ENCODE measurements at places on chromosomes 5 and 9. TPM values are rescaled to one million over a fixed set of nuclear protein-coding genes. Genes with fewer than 3 reads are reported as not detected.

The SPATA6L gene
- total RNA-seq, result 1.7 TPM

The CDH6 gene
- 34.9 TPM for total RNA-seq

DNA sequence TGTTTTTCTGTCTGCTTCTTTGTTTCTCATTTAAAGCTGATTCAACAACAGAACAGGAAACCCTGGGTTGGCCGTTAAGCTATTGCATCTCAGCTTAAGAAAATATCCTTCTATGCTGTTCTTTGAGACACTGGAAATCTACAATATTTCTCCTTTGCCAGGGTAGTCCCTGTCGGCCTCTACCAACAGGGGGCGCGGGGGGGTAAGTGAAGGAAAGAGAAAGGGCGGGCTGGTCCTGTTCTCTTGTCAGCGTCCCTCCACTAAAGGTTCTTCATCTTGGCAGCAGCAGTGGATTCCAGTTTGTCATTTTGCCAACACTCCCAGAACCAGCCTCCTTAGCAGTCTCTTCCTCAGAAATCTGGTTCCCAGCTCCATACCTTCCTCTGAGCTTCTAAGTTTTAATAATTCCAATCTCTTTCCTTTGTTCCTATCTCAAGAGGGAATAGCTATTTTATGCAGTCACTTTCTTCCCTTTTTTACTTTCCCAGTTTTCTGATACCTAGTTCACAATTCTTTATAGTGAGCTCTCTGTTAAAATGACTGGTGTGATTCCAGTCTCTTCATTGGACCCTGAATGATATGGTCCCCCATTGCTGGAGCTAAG, 222.3 kb downstream of the GLIS3 start:
- DNase-seq, result no peak

DNA sequence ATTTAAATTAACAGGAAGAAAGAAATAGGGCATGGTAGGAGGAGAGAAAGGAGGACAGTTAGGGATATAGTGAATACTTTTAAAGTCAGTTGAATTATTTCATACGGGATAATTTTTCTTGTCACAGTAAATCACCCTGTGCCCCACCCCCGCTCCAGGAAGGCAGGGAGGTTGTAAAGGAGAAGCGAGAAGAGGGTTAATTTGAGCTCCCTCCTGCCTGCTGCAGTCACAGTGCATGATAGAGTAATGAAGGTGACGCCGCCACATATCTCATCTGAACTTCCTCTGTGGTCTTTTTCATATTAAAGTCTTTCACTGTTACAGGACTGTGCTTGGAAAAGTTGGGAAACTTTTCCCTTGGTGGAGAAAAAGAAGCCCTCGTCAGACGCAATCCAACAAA, 896 bp upstream of the PCSK5 start:
- no peak for DNase-seq

DNA sequence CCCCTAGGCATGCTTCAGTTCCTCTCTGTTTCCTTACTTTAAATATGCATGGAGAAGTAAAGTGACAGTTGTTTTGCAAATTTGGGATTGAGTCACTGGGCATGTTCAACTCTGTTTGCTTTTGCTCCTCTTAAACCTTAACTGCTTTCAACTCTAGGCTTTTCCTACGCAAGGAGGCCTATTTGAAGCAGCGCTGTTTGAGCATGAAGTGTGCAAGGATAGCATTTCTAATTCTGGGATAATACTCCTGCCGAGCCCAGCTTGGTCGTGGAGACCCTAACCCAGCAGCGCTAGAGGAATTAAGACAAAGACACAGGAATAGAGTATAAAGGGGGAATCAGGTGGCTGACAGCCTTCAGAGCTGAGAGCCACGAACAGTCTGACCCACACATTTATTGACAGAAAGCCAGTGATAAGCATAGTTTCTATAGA, 803.4 kb upstream of the CDH10 start:
- no peak for DNase-seq

The ATG12 gene
- 26.5 TPM for total RNA-seq

GRCh38 chr5:91271999-91272398, 111.1 kb downstream of the ARRDC3 start:
- DNase-seq, result no peak

The PITX1 gene
- 0.14 TPM for total RNA-seq

GRCh38 chr9:124480621-124480981, 26.6 kb downstream of the NR5A1 start:
- DNase-seq, result no peak

DNA sequence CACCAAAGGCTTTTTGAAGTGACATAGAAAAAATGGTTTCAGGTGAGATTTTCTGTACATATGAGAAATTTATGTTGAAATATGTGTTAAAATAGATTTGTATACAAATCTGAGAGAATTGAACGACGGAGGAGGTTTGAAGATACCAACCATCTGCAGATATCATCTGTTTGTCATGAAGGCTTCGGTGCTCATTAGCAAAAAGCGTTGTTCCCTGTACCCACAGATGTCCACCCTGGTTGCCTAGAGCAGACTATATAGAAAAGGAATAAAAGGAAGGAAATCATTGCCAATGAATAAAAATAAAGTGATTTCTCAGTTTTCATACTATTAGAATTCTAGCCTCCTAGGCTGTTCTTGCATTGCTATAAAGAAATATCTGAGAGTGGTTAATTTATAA, 2262.8 kb upstream of the ACO1 start:
- DNase-seq, result no peak

GRCh38 chr5:168135897-168136296, 155.5 kb upstream of the WWC1 start:
- no peak for DNase-seq

DNA sequence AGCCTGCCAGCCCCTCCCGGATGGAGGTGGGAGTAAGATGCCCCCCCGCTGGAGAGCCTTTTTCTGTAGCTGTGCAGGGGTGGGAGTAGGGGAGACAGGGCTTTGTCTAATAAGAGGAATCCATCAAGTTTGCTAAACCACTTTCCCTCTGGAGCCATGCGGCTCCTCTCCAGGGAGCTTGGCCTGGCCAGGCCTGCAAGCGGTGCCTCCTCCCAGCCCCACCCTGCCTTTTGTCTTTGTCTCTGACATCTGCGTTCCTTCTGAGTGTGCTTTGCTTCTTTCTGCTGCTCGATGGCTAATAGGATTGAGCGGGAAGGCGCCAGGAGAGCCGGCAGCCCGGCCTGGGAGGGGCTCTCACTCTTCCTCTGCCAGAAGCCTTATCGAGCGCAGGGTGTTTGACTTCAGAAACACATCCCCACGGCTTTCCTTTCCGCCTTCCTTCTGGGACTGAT, 26.7 kb upstream of the FCN1 start:
- DNase-seq, result no peak

- no peak for DNase-seq
These were observed 56.2 kb downstream of the ANGPTL2 start for GRCh38 chr9:127066060-127066850.

- DNase-seq, result no peak
These were observed 2.4 kb upstream of the PSAT1 start for GRCh38 chr9:78294290-78295176.

GRCh38 chr5:176360894-176361436, 599 bp downstream of the KIAA1191 start:
- no peak for DNase-seq

The NEUROG1 gene
- not detected for total RNA-seq

DNA sequence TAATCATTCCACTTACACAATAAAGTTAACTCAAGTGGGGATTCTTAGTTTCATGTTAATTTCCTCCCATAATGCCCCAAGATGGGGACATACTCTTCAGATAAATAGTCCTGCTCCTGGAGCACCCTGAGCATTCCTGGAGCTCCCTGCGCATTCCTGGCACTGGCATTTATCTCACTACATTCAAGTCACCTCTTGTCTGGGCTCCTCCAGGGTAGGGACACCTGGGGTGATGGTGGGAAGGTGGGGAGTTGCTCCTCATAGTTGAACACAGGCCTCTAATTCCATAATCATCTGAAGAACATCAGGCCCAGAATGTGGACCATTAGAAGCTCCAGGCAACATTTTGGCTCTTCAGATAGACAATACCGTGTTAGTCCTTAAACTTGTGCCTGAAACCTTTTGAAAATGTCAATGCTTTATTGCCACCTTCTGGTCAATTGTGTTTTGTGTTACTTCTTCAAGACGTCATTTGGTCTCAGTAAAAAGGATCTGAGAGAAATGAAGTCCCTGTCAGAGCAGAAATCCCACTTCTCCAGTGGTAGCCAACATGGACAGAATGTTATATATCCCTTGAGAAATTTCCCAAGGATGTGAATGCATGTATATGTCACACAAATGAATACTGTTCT, 14.2 kb upstream of the AGGF1 start:
- DNase-seq, result no peak

DNA sequence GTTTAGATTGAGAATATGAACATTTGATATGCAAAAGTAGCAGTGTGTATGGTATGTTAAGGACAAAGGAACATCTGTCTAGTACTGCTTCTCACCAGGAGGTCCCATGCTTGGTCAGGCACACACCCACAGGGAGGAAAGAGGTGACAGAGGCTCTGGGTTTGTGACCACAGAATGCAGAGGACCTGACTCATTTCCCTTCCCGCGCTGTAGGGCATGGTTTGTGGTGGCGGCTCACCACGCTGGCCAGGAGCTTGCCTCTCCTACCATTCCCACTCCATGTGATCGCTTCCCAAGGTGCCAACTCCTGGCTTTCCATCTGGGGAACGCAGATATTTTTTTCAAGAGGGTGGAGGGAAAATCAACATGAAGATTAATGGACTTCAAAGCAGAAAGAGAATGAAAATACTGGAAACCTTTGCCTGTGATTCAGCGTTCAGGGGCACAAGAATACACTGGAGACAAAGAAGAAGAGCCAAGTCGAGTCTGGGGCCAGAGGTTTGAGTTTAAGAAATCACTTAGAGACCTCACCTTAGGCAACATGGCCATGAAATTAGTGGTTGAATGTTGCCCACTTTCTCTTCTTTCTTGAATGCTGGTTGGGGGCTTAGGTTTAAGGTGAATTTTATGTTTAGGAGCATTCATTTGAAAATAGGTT, 477.8 kb downstream of the CCDC171 start:
- peak; percentile 74 for DNase-seq

GRCh38 chr9:114560956-114561355, 26.6 kb upstream of the ATP6V1G1 start:
- no peak for DNase-seq

DNA sequence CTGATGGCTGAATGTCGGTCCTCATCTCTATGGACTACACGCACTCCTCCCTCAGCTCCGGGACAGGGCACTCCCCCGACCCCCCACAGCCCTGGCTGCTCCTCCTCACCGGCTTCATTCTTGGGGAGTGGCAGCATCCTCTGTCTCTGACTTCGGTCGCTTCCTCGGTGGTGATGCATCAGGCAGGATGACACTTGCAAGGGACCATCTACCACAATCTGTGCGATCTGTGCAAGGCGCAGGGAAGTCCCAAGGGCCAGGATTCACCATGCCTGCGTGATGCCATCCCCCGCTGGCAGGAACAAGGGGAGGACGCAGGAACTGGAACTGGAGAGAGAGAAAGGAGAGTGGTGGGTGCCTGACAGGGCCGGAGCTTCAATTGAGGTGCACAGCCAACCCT, 2.2 kb upstream of the CACNA1B start:
- no peak for DNase-seq

DNA sequence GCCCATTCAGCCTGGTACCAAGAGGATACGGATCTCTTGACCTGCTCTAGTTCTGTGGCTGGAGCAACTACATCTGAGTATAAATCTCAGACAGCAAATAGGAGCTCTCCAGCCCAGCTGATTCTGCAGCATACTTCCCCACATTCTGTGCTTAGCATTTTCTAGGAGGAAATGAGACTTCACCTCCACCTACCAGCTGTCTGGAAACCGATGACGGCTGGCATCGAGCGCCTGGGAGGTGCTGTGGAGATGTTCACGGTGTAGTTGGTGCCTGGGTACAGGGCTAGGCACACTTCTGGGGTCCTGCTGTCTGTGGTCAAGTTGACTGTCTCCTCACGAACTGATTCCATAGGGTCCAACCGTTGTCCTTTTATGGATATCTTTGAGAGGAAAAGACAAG, 63.6 kb downstream of the SUSD1 start:
- no peak for DNase-seq
